ENCODE measurements at places on chromosomes 12 and 14. TPM values are rescaled to one million over a fixed set of nuclear protein-coding genes. Genes with fewer than 3 reads are reported as not detected.

DIO2 gene
- total RNA-seq, result 17.8 TPM

GRCh38 chr12:75651342-75651695 lies 139.9 kb upstream of the KRR1 start:
- DNase-seq, result no peak

DNA sequence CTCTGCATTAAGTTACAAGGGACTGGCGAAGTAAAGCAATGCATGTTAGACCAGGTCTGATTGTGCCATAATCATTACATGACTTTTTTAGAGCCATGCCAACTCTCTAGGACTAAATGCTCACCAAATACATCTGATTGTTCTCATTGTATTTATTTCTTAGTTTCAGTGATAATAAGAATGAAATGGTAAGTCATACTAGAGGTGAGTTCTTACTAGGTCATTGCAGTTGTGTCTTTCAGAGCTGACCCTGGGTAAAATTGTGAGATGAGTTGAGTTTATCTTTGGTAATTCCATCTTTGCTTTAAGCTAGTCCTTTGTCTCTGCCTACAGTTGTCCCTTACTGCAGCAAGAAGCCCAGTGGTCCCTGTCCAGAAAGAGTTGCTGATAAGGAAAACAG lies 73.2 kb downstream of the PRKCH start:
- DNase-seq, result no peak

- DNase-seq, result no peak
These were observed 144.4 kb upstream of the TMPO start for GRCh38 chr12:98370976-98371375.

DNA sequence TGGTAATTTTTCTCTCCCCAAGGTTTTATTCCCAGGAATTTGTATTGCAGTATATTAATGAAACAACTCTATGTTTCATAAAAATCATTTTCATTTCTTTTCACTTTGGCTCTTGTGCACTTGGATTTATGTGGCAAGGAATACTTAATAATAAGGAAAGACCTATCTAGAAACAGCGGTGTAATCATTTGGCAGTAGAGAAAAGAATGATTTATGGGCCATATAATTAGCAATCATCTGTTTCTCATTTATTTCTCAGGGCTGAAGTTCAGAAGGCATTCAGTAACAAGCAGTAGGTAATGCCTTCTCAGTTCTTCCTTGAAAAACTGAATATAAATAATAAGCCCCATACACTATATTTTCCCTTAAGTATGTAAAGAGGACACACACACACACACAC lies 172.6 kb downstream of the ANO4 start:
- no peak for DNase-seq

AICDA gene
- not detected for total RNA-seq

EPYC gene
- total RNA-seq, result not detected

MGP gene
- total RNA-seq, result 741 TPM

DNA sequence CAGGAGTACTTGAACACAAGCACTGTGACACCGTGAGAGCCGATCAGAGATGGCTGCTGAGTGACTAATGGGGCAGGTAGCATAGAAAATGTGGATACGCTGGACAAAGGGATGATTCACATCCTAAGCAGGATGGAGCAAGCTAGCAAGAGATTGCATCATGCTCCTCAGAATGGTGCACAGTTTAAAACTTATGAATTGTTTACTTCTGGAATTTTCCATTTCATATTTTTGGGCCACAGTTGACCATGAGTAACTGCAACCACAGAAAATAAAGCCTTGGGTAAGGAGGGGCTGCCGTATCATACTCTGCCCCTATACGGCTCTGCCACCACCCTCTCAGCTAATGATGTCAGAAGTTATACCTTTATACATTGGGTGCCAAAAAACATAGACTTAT lies 23.3 kb upstream of the MARK3 start:
- DNase-seq, result no peak

GLIPR1L1 gene
- not detected for total RNA-seq

- DNase-seq, result no peak
These were observed 82.3 kb downstream of the RIMBP2 start for GRCh38 chr12:130633771-130634170.

- no peak for DNase-seq
These were observed 435.4 kb upstream of the STXBP6 start for GRCh38 chr14:25485381-25485780.

Measured in esophagus muscularis mucosa (tissue), 4 donors.